T follicular helper cell (primary cell): ENCODE measurements at places on chromosomes 7 and 10.

DNA sequence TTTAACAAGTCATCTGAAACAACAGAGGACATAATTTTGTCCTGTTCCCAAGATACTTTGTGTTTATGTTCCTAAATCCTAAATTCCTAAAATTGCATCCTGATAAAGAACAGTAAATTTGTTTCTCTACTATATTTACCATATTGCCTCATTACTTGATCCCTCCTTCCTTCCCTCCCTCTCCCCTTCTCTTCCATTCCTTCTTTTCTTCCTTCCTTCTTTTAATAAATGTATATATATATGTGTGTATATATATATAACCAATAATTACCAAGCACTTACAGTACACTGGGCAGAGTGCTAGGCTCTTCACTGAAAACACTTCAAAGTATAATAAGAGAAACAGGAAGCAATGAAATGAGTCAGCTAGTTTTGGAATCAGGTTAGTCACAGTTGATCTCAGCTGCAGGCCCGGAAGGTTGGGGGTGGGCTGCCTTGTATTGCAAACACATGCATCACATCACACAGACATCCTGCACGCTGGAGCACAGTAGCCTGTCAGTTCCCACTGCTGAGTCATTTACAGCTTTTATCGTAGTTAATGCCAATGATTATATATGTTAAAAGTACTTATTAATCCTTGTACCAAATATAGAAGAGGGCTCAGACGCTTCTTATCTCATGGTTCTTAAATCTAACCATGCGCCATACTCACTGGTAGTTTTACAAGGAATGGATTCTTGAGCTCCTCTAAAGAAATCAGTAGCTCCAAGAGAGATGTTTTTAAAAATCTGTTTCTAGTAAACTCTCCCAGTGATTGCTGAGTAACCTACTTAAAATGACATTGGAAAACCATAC lies 551.7 kb downstream of the GRM8 start:
- peak; percentile 9 for DNase-seq

- no peak for DNase-seq
Observed at GRCh38 chr7:4195660-4196059, 486.4 kb upstream of the FOXK1 start.

GRCh38 chr7:116075351-116076145 lies 45.0 kb upstream of the TFEC start:
- DNase-seq: no peak

DNA sequence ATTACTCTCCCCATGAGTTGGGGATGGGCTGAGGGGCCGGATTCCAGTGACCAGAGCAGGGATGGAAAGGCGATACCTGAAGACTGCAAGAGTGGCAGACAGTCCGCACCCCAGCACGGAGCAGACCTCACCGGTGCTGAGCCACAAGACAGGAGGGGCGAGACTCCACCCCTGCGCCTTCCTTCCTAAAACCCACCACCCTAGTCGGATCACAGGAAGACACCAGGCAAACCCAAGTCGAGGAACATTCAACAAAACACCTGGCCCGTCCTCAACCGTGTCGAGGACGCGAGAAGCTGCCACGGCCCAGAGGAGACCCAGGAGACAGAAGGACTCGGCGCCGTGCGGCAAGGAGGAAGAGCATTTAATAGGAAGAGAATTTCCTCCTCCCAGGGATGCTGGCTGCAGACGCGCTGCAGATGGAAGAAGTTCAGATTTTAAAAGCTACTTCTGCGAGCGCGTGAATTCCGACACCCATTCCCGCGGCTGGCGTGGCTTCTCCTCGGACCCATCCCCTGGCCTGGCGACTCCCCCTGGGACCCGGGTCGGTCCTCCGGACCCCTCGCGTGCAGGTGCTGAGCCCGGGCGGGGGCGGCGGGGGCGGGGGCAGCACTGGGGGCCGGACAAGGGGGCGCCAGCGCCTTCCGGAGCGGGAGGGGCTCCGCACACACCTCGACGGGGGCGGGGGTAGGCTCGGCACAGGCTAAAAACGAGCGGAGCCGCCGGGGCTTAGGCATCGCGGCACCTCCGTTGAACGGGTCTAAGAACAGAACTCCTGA lies 563 bp upstream of the UTF1 start:
- DNase-seq: no peak

- no peak for DNase-seq
Observed at GRCh38 chr10:90834326-90834725, 23.5 kb downstream of the HTR7 start.

- no peak for DNase-seq
Observed at GRCh38 chr10:5666841-5667630, 641 bp upstream of the ASB13 start.
